ENCODE measurements at places on chromosomes 3 and 15.

DNA sequence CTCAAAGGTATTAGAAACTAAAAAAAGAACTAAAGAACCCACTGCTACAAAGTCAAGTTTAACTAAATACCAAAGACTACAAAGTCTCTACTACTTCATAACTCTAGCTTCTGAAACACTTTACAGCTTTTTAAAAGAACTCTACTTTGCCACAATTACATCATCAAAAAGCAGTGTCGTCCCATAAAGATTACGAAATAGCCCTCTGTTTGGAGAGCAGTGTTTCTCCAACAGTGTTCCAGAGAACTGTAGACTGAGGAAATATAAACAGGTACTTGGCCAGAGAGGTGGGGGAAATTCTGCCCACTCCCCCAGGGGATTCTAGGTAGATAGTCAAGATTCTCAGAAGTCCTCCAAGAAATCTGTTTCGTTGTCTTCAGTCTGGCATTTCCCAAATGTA is 225.6 kb downstream of the PDZRN3 start:
- no peak for DNase-seq

GRCh38 chr3:186532598-186533072 is 11.5 kb downstream of the CRYGS start:
- no peak for DNase-seq

- DNase-seq: no peak
Measured at GRCh38 chr3:180401226-180401625, 200.7 kb upstream of the TTC14 start.

- DNase-seq: no peak
Measured at GRCh38 chr3:195077611-195078540, 193.1 kb downstream of the XXYLT1 start.

GRCh38 chr15:39510001-39510701 is 70.7 kb upstream of the THBS1 start:
- DNase-seq: no peak

DNA sequence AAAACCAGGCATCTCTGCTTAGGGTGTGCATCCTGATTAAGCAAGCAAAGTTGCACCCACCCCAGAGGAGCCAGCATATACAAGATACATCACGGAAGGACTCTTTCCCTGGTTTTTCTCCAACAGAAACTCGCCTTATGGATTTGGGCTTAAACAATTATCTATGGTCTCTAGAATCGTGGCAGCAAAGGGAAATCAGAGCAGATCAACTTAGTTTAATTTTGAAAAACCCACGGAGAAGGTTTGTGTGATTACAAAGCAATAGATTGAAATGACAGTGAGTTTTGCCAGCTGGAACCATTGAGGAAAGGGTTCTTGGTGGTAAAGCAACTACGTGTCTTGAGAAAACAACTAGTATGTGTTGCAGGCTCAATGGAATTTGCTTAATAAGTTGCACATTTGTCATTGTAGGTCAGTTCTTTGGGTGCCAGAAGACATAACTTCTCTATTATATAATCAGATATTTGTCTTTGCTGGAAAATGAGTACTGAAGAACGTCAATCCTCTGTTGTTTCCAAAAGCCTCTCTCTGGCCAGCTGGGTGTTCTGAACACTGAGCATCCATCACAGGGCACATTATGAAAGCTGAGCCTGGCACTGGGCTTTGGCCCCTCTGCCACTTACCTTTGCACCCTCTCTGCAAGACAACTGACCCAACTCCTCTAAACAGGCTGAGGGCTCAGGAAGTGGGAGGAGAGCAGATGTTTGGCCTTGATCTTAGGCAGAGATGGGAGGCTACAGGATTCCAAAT is 75.7 kb upstream of the FBN1 start:
- no peak for DNase-seq

DNA sequence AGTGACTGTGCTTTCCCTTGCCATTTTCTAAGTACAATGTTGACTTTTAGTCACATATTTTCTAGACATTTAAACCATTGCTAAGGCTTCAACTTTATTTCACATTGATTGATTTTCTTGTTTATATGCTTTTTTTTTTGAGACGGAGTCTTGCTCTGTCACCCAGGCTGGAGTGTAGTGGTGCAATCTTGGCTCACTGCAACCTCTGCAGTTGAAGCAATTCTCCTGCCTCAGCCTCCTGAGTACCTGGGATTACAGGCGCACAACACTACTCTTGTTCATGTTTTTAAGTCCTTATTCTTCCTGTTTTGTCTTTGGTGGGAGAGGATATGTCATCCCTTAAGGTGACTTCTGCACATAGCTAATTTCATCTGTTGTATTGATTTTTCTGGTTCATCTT is 74.9 kb upstream of the LRRFIP2 start:
- DNase-seq: no peak

GRCh38 chr3:44365952-44366351 is 27.4 kb downstream of the TCAIM start:
- DNase-seq: no peak

DNA sequence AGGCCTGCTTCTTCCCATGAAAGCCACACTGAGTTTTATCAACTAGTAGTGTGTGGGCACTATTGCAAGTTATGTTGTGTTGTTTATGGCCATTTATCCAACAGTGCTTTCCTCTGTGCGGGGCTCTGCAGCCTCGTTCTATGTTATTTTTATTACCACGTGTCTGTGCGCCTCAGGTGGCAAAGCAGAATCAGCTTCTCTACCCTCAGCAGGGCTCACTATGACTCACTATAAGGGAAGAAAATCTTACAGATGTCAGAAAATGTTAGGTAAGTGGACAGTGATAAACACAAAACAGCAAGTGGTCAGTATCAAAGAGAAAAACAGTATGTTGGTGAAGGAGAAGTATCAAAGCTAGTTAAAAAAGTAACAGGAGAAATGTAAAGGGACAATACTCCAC is 61.4 kb downstream of the MOBP start:
- DNase-seq: no peak

DNA sequence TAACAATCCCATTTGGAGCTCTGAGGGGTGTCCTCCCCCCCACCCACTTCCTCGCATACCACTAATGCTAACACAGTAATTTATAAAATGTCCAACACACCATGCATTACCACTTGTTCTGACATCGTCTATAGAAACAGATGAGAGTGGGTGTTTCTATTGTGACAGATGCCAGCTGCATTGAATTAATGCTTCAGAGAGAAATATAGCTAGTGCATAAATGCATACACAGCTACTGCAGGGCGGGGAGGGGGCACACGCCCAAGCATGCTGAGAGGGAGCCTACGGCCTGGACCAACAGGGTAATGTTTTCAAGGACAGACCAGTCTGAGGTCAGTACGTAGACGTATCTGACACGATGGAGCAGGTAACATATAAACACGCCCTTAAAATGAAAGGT is 106.0 kb upstream of the FEZF2 start:
- no peak for DNase-seq

DNA sequence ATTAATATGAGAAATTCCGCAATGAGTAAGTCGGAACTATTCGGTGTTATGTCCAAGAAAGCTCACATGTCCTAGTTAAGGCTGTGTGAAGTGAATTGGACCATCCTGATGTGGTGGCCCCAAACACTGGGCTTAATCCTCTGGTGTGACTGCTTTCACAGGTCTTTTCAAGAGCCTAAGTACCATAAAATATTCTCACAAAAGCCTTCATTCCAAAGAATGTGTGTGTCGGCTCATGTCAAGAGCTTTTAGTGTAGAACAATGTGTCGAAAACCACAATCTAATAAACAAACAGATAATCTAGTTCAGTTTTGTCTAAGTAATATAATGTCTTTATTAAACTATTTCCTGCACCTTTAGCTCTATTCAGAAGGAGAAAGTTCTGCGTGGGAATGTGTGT is 311.4 kb downstream of the LPP start:
- DNase-seq: no peak

GRCh38 chr3:197336348-197336747 is 37.9 kb upstream of the DLG1 start:
- DNase-seq: no peak

- no peak for DNase-seq
Measured at GRCh38 chr15:49296258-49296657, 126.2 kb downstream of the GALK2 start.

DNA sequence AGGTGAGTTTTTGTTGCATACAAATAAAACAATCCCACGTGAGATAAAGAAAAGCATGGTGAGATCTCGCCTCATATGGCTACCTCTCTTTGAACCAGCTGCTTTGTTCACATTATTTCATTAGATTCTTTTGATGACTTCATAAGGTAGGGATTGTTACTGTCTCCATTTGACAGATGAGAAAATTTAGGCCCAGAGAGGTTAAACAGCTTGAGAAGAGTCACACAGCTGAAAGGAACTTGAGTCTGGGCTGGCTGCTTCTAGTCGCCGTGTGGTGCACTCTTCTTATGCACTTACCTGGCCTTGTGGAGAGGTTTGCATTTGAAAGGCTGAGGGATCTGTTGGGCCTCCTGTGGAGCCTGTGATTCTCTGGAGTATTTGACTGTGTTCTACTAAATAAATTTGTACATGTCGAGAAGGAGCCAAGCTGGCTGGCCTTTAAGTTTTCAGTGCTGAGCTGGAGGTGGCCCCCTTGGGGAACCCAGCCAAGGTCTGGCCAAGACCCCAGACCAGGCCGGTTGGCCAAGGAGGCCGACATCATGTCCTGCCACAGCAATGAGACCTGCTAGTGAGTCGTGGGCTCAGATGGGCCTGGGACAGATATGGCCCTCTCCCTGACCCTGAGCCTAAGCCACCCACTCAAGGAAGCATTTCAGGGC is 125.1 kb downstream of the SMAD6 start:
- no peak for DNase-seq

- no peak for DNase-seq
Measured at GRCh38 chr3:185549651-185550111, 2.7 kb downstream of the LIPH start.

- no peak for DNase-seq
Measured at GRCh38 chr15:62749036-62749815, 293.3 kb upstream of the TPM1 start.

GRCh38 chr15:32718227-32718820 is 520 bp downstream of the GREM1 start:
- DNase-seq: no peak

DNA sequence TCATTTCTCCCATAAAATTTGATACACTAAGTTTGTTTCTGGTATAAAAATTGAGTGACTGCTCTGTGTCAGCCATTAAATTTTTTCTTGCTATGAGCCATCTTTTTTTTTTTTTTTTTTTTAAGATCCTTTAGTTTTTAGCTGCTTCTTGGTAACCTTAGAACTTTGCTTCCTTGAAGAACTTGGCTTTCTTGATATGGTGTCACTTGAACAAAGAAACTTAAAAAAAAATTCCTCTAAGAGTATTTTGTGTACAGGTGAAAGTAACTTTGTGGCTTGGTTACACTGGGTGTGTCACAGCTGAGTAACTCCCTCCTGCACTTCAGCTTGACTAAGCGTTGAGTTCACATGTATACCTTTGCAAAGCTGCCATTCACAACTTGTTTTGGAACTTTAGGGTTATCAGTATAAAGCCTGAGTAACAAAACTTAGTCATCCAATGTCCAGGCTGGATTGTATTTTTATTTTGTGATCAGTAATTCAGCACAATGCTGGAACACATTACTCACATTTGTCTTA is 6.5 kb downstream of the CHD2 start:
- DNase-seq: peak; percentile 33

- no peak for DNase-seq
Measured at GRCh38 chr15:62392376-62392775, 227.3 kb upstream of the C2CD4B start.

- no peak for DNase-seq
Measured at GRCh38 chr15:63190769-63191649, 1.6 kb downstream of the RAB8B start.

DNA sequence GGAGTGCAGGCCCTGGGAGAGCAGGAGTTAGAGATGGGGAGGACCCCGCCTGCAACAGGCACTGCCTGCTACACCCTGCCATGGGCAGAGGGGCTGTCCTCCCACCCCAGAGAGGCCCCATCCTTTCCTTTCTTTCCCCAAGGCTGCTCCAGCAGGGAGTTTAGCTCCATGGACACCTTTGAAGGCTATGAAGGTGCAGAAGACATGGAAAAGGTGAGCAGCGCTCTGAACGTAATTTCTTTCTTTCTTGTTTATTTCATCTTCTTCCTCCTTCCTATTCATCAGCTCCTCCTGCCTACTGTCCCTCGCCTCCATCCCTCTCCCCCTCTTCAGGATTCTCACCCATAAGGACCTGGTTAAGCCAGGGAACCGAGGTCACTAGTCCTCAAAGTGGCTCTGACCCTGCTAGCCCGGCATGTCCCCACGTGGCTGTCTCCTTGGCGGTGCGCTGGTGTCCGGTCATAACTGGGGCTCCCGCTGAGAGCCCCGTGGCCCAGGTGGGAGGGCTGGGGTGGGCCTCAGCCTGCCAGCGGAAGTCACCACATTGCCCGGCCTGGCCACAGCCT is 16.0 kb upstream of the ADIPOQ start:
- no peak for DNase-seq

- no peak for DNase-seq
Measured at GRCh38 chr3:15903759-15904720, 106.3 kb upstream of the ANKRD28 start.

- DNase-seq: no peak
Measured at GRCh38 chr3:101966226-101966625, 116.9 kb downstream of the NFKBIZ start.

DNA sequence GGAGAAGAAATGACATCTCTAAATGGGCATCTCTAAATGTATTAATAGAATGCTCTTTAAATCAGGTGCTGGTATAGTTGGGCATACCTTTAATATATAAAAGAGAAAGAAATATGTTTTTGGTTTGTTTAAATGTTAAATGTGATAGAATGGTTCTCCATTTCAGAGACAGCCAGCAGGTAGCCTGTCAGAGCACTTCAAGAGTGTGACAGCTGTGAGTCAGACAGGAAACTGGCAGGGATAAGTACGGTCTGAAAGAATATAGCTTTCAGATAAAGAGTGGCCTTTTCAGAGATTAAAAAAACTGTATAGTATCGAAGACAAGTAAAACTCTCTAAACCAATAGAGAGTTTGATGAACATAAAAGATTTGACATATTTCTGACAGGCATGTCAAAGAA is 654.1 kb downstream of the IGSF11 start:
- DNase-seq: no peak

GRCh38 chr15:95557226-95558046 is 773.1 kb upstream of the NR2F2 start:
- DNase-seq: no peak

DNA sequence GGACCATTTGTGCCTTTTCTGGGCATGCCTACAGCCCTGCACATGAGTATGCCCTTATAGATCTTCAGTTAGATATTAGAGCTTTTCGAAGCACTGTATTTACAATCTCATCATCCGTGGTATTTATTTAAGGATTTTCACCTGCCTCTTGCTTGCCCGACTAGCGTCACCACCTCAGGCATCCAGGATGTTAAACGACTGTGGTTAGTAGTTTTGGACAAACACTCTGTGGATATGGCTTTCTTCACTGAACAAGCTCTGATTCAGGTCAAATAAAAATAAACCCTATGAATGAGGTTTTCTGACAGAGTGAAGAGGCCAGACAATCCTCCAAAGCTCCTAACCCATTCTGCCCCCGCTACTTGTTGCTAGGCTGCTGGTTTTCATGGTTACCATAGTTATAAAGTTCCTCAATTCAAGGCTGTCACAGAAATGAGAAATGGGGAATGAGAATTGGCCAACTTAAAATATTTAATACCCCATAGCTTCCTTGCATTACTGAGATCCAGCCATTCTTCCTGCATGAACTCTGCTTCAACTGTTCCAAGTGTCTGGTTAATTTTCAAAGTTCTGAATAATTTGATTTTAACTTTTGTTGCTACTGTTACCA is 440.1 kb downstream of the GABRG3 start:
- no peak for DNase-seq
